ENCODE measurements at places on chromosomes 6 and 20. TPM values are rescaled to one million over a fixed set of nuclear protein-coding genes. Genes with fewer than 3 reads are reported as not detected.

The TULP1 gene
- total RNA-seq, result not detected

DNA sequence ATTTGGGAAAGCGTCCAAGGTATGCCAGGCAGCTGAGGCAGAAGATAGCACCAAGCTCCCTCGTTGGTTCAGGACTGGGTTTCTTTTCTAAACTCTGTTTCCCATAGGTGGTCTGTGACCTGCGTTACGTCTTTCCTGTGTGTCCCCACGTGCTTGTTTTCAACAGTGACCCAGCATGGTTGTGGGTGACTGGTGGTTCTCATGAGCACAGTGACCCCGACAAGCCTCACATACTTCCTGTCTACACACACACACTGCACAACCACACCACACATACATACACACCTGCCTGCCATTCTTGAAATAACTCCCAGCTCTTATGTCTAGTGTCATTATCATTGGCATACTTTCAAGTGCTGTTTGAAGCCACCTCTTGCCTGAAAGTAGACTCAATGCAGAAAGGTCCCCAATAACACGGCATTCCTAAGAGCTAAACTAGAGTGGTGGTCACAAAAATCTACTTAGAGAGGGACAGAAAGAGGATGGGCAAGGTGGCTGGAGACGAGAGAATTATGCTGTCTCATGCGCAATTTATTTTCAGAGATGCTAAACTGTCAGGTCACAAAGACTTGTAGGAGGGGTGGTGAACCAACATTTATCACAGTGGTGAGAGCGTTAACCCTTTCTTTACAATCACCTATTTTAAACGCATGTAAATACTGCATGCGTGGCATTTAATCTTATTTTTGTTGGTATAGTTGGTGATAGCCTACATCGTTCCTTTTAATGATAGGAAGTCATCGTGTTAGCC lies 66.7 kb downstream of the GCNT2 start:
- DNase-seq, result peak; percentile 35
- no peak overlapping the region for H3K27ac ChIP-seq
- H3K4me1 ChIP-seq, result peaks cover 30% of the 10 kb centered on the region
- H3K36me3 ChIP-seq, result no peaks in the 10 kb centered on the region

GRCh38 chr6:158028876-158029275 lies 47.2 kb downstream of the SYNJ2 start:
- H3K4me3 ChIP-seq, result no peak overlapping the region
- H3K36me3 ChIP-seq, result no peaks in the 10 kb centered on the region
- H3K27ac ChIP-seq, result no peak overlapping the region

GRCh38 chr20:46557231-46557956 lies 6.9 kb upstream of the OCSTAMP start:
- H3K4me3 ChIP-seq, result no peak overlapping the region
- H3K4me1 ChIP-seq, result no peaks in the 10 kb centered on the region
- DNase-seq, result no peak
- no peaks in the 10 kb centered on the region for H3K36me3 ChIP-seq
- no peak overlapping the region for H3K27ac ChIP-seq

DNA sequence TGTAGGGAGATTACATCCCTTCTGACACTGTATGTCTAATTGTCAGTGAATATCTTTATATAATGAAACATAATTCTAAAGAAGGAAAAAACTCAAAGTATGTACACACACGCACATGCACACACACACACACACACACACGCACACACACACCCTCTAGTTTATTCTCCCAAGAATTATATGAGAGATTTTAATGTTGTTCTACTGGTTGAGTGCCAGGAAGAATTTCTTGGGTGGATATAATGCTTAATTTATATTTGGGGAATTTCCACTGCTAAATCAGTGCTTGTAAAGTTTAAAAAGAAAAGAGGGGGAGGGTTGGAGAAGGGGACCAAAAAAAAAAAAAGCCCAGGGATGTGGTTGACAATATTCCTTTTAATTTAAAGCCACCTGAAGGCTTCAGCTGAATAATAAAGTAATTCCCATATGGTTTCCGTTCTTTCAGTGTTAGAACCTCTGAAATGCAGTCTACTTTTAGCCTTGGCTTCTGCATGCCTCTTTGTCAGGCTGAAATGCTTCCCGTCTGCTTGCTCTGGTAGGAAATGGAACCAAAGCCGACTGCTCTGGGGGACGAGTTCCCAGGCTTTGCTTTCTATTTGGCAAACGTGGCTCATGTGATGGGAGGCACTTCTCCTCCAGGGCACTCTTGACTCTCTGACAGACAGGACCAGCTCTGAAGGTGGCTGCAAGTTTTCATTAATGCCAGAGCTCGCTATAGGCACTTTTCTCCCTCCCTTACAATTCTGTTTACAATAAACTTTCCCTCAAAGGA lies 225.4 kb downstream of the PRL start:
- no peak for DNase-seq
- no peaks in the 10 kb centered on the region for H3K36me3 ChIP-seq
- H3K4me3 ChIP-seq, result no peak overlapping the region
- H3K27me3 ChIP-seq, result no peaks in the 10 kb centered on the region
- H3K4me1 ChIP-seq, result no peaks in the 10 kb centered on the region

GRCh38 chr6:3456395-3456897 lies 404 bp downstream of the SLC22A23 start:
- no peak for DNase-seq
- H3K4me1 ChIP-seq, result peaks cover 10% of the 10 kb centered on the region
- H3K4me3 ChIP-seq, result peak overlapping the region; percentile 87

DNA sequence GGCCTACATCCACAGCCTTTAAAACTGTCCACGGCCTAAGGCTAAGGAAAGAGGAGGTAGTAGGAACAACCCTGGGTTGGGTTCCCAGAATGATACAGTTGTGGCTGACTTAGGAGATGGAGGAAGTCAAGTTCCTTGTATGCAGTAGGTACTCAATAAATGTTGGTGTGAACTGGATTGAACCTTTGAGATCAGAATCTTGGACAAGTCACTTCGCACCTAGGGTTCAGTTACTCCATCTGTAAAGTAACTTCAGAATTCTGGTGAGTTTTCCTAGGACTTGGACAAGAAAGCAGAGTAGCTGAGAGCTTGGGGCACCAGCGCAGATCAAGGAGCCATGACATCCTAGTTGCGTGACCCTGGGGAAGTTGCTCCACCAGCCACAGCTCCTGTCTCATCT lies 9.1 kb downstream of the XKR7 start:
- 0 out of 2 replicates have a peak, but pooled peaks cover 1% of the 10 kb centered on the region for H3K27me3 ChIP-seq
- H3K4me1 ChIP-seq, result 0 out of 2 replicates have a peak, but pooled peaks cover 6% of the 10 kb centered on the region
- no peaks in the 10 kb centered on the region for H3K36me3 ChIP-seq

- no peak overlapping the region for H3K4me3 ChIP-seq
- no peak overlapping the region for H3K27ac ChIP-seq
- H3K36me3 ChIP-seq, result no peaks in the 10 kb centered on the region
- H3K27me3 ChIP-seq, result no peaks in the 10 kb centered on the region
These were observed 33.3 kb downstream of the EPB41L2 start for GRCh38 chr6:131029626-131030297.

- no peak overlapping the region for H3K27ac ChIP-seq
- H3K4me3 ChIP-seq, result no peak overlapping the region
- no peaks in the 10 kb centered on the region for H3K36me3 ChIP-seq
- peaks cover 23% of the 10 kb centered on the region for H3K4me1 ChIP-seq
- no peak for DNase-seq
These were observed 5.3 kb downstream of the RIPOR2 start for GRCh38 chr6:24930431-24930871.

The RCAN2 gene
- not detected for total RNA-seq

The TAP2 gene
- 11.9 TPM for total RNA-seq

The HLA-DRB1 gene
- not detected for total RNA-seq

DNA sequence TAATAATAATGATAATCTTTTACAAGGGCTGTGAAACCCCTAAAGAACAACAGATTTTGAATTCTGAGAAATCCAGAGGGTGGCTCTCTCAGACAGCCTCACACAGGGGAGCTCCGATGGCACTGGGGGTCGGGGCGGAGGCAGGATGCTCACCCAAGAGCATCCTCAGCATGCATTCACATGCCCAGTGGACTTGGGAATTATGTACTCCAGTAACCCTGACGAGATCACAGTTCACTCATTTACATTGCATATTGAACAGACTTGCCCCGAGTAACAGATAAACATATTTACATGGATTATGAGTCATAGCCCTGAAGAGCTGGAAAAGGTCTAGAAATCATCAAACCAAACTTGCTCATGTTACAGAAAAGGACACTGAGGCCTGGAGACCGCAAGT lies 482.7 kb upstream of the JARID2 start:
- no peak for DNase-seq
- H3K4me1 ChIP-seq, result peaks cover 11% of the 10 kb centered on the region

The LAMA5 gene
- total RNA-seq, result 1,050 TPM

- no peaks in the 10 kb centered on the region for H3K4me1 ChIP-seq
- no peak for DNase-seq
- H3K4me3 ChIP-seq, result no peak overlapping the region
- no peaks in the 10 kb centered on the region for H3K27me3 ChIP-seq
- no peaks in the 10 kb centered on the region for H3K36me3 ChIP-seq
- no peak overlapping the region for H3K27ac ChIP-seq
These were observed 137.2 kb downstream of the MAP3K4 start for GRCh38 chr6:161128680-161129196.

The PEX3 gene
- total RNA-seq, result 46.6 TPM

DNA sequence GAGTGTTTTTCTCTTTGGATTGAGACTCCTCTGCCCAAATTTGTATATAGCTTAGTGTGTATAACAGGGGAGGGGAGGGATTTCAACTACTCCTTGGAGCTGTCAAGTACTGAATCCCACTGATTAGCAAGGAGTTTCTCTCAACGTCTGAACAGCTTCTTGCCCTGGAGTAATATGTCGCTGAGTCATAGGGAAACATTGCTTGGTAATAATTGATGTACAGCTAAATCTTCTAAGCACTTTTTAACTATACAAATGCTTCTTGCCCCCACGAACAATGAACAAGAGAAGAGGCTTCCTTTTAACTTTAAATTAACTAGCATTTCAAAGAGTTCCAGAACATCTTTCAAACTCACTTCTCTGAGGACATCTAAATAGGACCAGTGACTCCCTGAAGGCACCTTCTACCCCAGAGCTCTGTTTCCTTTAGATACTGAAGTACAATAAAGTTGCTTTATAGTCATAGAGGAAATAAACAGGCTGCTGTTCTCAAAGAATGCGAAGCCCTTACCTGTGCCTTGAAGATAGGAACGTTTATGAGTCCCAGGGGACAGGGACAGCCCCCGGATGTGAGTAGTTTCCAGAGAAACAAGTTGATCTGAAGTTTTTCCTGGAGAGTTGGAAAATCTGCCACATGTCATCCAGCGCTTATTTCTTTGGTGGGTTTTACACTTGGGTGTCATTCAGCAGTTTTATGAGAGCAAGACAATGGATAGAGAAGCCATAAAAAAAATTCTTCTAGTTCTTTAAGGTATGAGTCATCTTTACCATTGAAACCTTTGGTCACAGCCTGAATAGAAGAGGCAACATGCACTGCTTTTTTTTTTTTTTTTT lies 462.5 kb upstream of the BTBD3 start:
- no peaks in the 10 kb centered on the region for H3K27me3 ChIP-seq
- peaks cover 69% of the 10 kb centered on the region for H3K4me1 ChIP-seq
- peak; percentile 92 for DNase-seq
- H3K4me3 ChIP-seq, result peak overlapping the region; percentile 23
- peak overlapping the region; percentile 92 for H3K27ac ChIP-seq

GRCh38 chr20:18256440-18257090 lies 31.8 kb upstream of the ZNF133 start:
- H3K27ac ChIP-seq, result no peak overlapping the region
- H3K27me3 ChIP-seq, result no peaks in the 10 kb centered on the region
- no peaks in the 10 kb centered on the region for H3K36me3 ChIP-seq
- H3K4me1 ChIP-seq, result peaks cover 4% of the 10 kb centered on the region

DNA sequence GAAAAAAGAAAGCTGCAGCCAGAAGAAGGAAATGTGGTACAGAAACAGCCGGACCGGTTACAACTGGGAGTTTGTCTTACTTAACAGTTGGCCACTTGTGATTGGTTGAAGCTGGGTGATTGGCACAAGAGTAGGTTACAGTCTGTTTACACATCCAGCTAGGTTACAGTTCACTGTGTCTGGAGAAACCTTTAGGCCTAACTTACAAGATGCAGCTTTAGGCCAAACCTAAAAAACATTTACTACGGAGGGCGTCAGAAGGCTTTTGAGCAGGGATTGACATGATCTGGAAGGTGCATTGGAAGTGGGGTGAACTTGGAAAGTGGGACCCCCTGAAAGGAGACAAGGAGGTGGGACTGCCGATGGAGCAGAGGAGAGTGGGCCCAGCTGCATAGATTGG lies 122.3 kb downstream of the BANF2 start:
- H3K4me3 ChIP-seq, result no peak overlapping the region
- H3K27me3 ChIP-seq, result no peaks in the 10 kb centered on the region
- no peaks in the 10 kb centered on the region for H3K36me3 ChIP-seq
- peak overlapping the region; percentile 65 for H3K27ac ChIP-seq
- peak; percentile 68 for DNase-seq

- DNase-seq, result no peak
- no peaks in the 10 kb centered on the region for H3K36me3 ChIP-seq
- H3K27ac ChIP-seq, result no peak overlapping the region
- no peaks in the 10 kb centered on the region for H3K27me3 ChIP-seq
These were observed 751.6 kb downstream of the EYS start for GRCh38 chr6:64955435-64955848.

DNA sequence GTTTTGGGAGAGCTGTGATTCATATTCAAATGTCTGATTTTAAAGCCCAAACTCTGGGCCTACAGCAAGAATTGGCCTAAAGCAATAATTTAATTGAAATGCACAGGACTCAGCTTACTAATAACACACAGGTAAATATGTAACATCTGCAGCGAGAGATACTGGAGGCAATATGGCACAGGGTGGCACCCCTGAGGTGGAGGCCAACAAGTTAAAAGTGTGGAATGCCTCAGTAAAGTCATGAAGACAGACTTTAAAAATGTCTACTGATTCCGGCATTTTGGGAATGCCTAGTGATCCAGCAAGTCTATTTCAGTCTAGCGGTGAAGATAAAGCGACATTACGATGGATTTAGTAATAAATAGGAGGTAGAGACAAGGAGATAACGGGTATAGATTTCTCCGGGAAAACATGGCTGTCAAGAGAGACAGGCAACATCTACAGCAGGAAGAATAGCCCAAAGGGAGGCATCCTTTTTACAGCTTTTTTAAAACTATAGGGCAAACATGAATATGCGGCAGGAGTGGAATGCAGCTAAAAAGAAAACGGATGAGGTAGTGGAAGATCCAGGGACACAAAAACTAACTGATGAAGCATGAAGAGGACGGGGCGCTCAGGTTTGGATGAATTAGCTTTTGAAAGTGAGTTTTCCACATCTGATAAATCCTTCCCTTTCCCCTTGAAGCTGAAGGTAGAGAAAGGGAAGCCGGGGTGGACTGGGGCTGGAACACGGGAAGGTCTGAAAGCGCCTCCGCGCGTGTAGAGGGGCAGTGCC lies 1.2 kb downstream of the NANP start:
- peaks cover 8% of the 10 kb centered on the region for H3K4me1 ChIP-seq
- peak overlapping the region; percentile 96 for H3K27ac ChIP-seq
- no peaks in the 10 kb centered on the region for H3K36me3 ChIP-seq
- DNase-seq, result no peak
- peak overlapping the region; percentile 100 for H3K4me3 ChIP-seq
- H3K27me3 ChIP-seq, result no peaks in the 10 kb centered on the region

The SLC25A27 gene
- total RNA-seq, result not detected
